Mesenteric fat pad (tissue), 1 donor: ENCODE measurements at places on chromosomes 4 and X. TPM values are rescaled to one million over a fixed set of nuclear protein-coding genes. Genes with fewer than 3 reads are reported as not detected.

GRCh38 chr4:138671106-138671505, 344.5 kb upstream of the NOCT start:
- no peak for DNase-seq

GRCh38 chr4:145819101-145819852, 119.3 kb downstream of the ZNF827 start:
- no peak for DNase-seq

PPID gene
- 19.6 TPM for total RNA-seq

DNA sequence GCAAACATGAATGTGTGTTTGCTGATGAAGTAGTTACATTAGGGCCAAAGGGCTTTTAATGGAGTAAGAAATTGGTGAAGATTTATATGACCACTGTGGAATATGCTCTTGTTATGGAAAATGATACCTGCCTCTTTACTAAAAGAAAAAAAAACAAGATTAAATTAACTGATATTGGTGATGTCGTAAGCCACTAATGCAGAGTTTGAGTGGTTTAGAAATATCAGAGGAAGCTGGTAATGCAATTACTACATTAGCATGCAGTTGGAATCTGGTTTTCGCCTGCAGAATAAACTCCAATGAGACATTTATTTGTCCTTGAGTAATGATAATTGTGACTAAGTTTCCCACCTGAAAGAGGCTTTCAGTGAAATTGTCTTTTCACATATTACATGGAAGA, 597.9 kb downstream of the GALNTL6 start:
- no peak for DNase-seq

DNA sequence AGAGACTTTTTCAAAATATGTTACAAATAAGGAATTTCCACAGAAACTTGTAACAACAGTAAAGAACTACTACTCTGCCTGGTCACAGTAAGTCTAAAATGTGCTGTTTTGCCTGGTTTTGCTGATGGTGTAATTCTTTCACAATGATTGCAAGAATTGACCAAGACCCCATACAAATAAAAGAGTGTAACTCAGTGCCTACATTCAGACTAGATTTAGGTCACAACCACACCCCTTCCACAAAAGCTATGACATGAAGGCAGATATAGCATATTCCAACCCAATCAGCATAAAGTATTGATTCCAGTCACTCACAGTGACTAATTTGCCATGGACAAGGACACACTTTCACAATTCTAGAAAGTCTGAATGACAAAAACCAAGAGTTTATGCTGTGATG, 53.7 kb upstream of the TMPRSS11F start:
- no peak for DNase-seq

GRCh38 chrX:76147106-76147505, 25.8 kb upstream of the PBDC1 start:
- DNase-seq, result no peak

DNA sequence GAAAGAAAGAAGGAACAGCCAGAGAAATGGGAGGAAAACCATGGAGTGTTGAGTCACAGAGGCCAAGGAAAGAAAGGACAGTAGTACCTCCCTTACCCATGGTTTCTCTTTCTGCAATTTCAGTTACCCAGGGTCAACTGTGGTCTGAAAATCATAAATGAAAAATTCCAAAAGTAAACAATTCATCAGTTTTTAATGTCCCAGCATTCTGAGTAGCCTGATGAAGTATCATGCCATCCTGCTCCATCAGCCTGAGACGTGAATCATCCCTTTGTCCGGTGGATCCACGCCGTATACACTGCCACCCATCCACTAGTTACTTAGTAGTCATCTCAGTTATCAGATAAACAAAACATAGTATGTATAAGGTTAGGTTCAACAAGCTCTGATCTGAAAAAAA, 114.2 kb downstream of the COMMD8 start:
- no peak for DNase-seq

DNA sequence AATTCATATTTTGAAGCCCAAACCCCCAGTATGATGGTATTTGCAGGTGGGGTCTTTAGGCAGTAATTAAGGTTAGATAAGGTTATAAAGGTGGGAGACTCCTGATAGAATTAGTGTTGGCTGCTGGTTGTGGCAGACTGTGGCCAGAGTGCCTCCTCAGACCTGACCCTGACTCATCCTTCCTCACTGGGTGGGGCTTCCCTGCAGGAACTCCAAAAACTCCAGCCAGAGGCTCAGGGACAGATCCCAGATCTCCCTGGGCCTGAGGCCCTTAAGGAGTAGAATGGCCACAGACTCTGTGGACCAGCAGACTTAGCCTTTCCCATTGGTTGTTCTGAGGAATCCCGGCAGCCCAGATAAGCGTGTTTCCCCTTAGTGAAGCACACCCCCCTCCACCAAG, 463.0 kb upstream of the CPEB2 start:
- no peak for DNase-seq

- no peak for DNase-seq
Observed at GRCh38 chrX:39731735-39732134, 366.0 kb downstream of the BCOR start.

DNA sequence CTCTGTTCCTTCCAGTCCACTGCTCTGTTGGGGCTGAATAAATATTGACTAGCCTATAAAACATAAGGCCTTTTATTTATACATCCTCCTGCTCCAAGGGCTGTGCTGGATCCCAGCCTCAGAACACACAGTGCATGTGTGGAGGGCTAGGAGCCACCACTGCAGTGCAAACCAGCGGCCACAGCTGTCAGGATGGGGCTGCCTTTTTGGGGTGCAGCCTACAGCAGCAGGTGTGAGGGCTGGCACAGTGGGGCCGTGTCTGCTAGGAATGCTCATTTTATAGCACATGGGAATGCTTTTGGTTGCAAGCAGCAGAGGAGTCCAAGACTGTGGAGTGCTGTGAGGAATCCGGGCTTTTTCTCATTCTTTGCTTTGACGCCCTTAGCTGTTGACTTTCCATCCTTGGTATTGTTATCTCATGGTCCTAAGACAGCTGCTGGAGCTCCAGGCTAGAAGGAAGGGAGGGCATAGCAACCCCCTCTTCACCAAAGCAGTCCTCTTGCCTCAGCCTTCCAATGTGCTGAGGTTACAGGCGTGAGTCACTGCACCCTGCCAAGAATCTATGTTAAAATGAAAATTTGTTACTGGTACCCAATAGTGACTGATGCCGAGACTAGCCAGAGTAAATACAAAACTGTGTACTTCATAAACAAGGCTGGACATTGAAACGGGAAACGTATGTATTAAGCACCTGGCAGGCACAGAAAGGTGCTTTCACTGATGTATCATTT, 334.3 kb upstream of the GATB start:
- DNase-seq, result no peak

GRCh38 chrX:29468911-29469494, 746.4 kb upstream of the MAGEB2 start:
- DNase-seq, result no peak

HPSE gene
- total RNA-seq, result 7.4 TPM

DNA sequence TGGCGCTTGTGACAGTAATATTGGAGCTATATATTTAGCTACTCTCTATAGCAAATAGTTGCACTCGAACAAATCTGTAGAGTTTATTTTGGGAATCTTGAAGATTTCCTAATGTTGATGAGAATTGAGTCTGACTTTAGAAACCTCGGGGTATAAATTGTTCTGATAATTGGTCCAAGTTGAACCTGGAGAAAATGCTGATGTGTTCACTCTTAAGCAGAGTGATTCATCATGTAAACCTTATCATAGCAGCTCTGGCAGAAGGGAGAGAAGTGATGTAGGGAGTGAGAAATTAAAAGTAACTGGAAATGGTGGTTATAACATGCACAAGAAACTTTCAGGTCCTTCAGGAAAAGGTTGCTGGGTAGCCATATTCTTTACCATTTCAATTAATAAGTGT, 16.4 kb upstream of the SLC4A4 start:
- no peak for DNase-seq

SRPX2 gene
- 224 TPM for total RNA-seq

DNA sequence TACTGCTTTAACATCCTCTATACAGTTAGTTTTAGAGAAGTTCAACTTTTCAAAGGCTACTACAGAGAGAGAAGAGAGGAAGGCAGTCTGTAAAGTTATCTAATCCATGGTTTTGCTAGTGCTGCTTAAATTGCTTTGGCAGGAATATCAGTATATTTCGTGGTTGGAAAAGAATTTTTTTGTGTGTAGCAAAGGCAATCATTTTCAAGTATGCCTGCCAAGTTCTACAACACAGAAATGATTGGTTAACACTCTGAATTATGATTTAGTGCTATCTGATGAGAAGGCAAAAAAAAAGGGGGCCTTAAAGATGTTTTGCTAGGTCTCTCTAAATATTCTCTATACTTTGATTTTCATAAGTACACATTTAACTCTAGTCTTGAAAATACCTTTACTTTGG, 133.1 kb downstream of the JADE1 start:
- DNase-seq, result no peak

HDX gene
- 5.8 TPM for total RNA-seq

- DNase-seq, result no peak
Observed at GRCh38 chr4:16021804-16022560, 59.0 kb upstream of the FGFBP2 start.

DNA sequence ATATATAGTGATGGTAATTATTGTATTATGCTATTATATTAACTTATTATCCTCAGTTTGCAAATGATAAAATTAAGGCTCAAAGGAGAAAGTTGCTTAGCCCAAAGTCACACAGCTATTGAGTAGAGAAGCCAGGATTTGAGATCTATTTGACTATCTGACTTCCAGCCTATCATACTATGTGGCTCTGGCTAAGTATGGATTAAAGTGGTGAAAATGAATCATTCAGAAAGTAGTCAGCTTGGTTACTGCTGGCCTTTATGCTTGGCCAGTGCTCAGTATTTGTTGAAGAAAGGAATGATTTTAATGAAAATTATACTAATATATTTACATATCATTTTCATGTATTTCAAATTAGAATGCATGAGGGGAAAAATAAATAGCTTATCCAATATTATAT, 219.8 kb downstream of the SHROOM3 start:
- no peak for DNase-seq

FGF13 gene
- 8.7 TPM for total RNA-seq

EVC2 gene
- 4.0 TPM for total RNA-seq

- no peak for DNase-seq
Observed at GRCh38 chr4:42637867-42638266, 19.0 kb downstream of the ATP8A1 start.

DMP1 gene
- not detected for total RNA-seq

DCX gene
- total RNA-seq, result not detected

DNA sequence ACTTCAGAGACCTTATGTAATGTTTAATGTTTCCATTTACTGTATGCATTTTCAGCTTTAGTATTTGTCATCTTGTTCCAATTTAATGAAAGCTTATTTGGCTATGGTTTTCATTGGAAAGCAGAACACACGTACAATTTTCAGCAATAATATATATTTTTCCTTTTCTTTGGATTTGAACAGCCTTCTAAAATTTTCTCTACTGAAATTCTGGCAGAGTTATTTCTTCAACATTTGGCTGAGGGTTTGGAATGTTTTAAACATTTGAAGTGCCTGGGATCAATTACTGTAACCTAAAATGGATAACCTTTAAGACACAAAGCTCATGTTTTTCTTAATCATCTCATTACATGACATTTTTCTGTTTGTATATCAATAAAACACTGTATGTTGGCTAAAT, 156.9 kb downstream of the TENM3 start:
- no peak for DNase-seq

GRCh38 chr4:94181815-94182214, 25.9 kb upstream of the SMARCAD1 start:
- no peak for DNase-seq

ZFP42 gene
- total RNA-seq, result not detected

CXCL11 gene
- total RNA-seq, result not detected

GRCh38 chr4:128770807-128771206, 38.7 kb upstream of the JADE1 start:
- no peak for DNase-seq

FRMD7 gene
- not detected for total RNA-seq

DNA sequence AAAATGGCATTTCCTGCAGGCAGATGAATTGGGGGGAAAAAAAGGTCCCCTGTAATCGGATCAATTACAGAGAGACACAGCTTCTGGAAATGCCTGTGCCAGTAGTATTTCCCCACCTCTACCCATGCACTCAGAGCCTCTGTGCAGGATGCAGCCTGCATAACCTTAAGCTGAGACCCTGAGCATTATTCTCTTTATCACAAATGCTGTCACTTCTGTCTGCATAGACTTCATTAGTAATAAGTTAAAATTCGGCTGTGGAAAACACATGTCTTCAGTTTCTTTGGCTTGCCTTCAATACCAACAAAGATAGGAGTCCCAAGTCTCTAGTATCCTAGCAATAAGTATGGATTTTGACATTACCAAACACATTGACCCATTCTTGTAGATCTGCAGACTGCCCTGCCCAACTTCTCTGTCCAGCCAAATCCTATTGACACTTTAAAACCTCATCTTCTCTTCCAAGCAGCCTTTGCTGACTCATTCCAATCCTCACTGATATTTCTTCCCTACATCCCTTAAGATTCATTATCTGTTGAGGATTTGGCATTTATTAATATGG, 70.8 kb downstream of the LUZP4 start:
- no peak for DNase-seq

NUDT10 gene
- total RNA-seq, result not detected

DNA sequence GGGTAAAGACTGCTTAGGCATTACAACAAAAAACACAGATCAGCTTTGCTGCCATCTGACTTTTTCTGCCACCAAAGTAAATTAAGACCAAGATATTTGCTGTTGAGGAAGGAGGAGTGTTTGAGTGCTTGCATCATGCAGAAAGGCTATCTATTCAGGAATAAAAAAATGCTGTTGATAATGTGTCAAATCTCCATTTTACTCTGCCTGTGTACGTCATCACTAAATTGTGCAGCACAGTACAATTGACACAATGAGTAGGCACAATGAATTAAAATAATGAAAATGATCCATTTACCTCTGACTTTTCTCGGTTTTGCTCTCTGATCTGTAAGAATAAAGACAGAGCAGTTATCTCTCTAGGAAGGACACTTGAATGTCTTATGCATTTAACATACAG, 56.3 kb downstream of the NKX6-1 start:
- no peak for DNase-seq

GRCh38 chrX:148380650-148381561, 119.5 kb upstream of the AFF2 start:
- no peak for DNase-seq

- no peak for DNase-seq
Observed at GRCh38 chr4:14848229-14848628, 154.1 kb upstream of the CPEB2 start.

UGT2B11 gene
- not detected for total RNA-seq

ADGRL3 gene
- total RNA-seq, result 5.9 TPM

DNA sequence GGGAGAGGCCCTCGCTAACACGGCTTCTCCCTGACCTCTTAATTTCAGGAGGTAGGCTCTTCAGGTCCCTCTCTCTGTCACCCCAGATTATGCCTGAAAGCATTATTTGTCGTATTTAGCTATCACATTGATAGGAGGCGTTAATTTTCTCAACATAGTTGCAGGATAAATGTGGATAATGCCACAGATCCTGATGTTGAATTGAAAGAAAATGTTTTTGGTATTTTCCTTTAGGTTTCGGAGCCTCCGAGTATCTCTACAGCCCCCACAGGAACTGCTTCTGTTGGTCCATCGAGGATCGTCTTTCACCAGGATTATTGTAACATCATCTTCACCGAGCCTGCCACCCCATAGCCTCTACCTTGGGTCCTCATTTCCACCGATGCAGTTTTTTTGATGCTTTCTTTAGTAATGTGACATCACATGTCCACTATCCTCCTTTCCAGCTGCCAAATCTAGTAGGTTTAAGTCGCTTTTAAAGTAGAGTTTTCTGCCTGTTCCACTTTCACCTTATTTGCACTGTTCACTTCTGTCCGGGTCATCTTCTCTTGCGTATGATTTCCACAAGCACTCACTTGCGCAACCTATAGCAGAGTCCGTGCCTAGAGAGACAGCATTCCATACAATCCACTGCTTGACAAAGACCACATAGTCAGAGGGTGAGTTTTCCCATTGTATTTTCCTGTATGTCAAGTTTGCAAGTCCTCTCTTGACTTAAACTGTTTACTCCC, 665 bp downstream of the TIGD2 start:
- no peak for DNase-seq
